Activated T-cell treated with anti-CD3 and anti-CD28 coated beads, Interleukin-2, amount 50 U/mL, for 24 hours (primary cell): ENCODE measurements at places on chromosomes 5 and 9.

- H3K4me3 ChIP-seq, result no peak overlapping the region
- no peak overlapping the region for H3K27ac ChIP-seq
- H3K36me3 ChIP-seq, result no peaks in the 10 kb centered on the region
- H3K27me3 ChIP-seq, result no peaks in the 10 kb centered on the region
- no peaks in the 10 kb centered on the region for H3K4me1 ChIP-seq
Measured at GRCh38 chr9:28212979-28213378, 639.7 kb upstream of the C9orf72 start.

- H3K27ac ChIP-seq, result no peak overlapping the region
- H3K4me3 ChIP-seq, result no peak overlapping the region
- H3K36me3 ChIP-seq, result no peaks in the 10 kb centered on the region
Measured at GRCh38 chr5:173664154-173664526, 47.7 kb upstream of the BOD1 start.

DNA sequence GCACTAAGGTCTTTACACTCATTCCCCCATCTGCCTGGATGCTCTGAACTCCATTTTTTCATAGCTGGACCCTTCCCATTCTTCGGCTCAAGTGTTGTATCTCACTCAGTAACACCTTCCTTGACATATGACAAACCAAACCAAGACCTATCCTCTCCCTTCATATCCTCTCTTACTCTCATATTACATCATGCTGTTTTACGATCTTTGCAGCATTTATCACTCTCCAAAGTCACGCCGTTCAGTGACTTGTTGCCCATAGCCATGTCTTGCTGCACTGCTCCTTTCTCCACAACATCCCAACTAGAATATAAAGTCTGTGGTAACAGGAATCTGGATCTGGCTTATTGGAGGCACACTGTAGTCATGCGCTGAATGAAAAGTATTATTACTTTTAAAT is 923.6 kb upstream of the DMAC1 start:
- no peak overlapping the region for H3K27ac ChIP-seq
- no peak for DNase-seq
- no peaks in the 10 kb centered on the region for H3K36me3 ChIP-seq
- H3K27me3 ChIP-seq, result peaks cover 4% of the 10 kb centered on the region

- no peak overlapping the region for H3K4me3 ChIP-seq
- H3K27me3 ChIP-seq, result peaks cover 14% of the 10 kb centered on the region
- H3K4me1 ChIP-seq, result no peaks in the 10 kb centered on the region
- no peak for DNase-seq
Measured at GRCh38 chr5:82597437-82597836, 319.3 kb upstream of the RPS23 start.

- no peak overlapping the region for H3K27ac ChIP-seq
- no peaks in the 10 kb centered on the region for H3K36me3 ChIP-seq
- no peaks in the 10 kb centered on the region for H3K27me3 ChIP-seq
- no peaks in the 10 kb centered on the region for H3K4me1 ChIP-seq
Measured at GRCh38 chr5:37994729-37995128, 154.9 kb upstream of the GDNF start.

- no peak overlapping the region for H3K27ac ChIP-seq
- H3K36me3 ChIP-seq, result no peaks in the 10 kb centered on the region
- no peaks in the 10 kb centered on the region for H3K27me3 ChIP-seq
- no peak overlapping the region for H3K4me3 ChIP-seq
- no peak for DNase-seq
Measured at GRCh38 chr5:60526336-60526875, 173.6 kb downstream of the DEPDC1B start.

DNA sequence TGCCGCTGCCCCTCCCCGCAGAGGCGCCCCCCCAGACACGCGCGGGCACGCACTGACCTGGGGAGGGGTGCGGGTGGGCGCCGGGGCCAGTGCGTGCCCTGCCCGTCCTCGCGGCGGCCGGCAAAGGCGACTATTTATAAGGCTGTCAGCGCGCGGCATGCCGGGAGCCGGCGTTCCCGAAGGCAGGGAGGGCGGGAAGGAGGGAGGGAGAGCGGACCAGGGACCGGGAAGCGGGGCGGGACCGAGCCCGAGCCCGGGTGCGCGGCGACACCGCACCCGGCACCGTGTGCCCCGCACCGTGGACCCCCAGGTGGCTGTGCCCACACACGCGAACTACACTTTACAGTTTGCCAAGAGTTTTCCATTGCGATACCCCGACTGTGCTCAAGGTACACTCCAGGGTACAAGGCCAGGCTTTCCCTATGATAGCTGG is at the start of gene AK1:
Gene AK1 (minus strand): TSS at position 110 of the 433 bp plus-strand sequence. CDS start 3,058 bp downstream, outside the sequence.
- peaks cover under 1% of the 10 kb centered on the region for H3K36me3 ChIP-seq
- peak within 1 kb of the TSS; percentile 23 for H3K27ac ChIP-seq
- H3K4me3 ChIP-seq, result peak within 1 kb of the TSS; percentile 55
- H3K4me1 ChIP-seq, result peaks cover 10% of the 10 kb centered on the region
- H3K27me3 ChIP-seq, result peaks cover 6% of the 10 kb centered on the region

DNA sequence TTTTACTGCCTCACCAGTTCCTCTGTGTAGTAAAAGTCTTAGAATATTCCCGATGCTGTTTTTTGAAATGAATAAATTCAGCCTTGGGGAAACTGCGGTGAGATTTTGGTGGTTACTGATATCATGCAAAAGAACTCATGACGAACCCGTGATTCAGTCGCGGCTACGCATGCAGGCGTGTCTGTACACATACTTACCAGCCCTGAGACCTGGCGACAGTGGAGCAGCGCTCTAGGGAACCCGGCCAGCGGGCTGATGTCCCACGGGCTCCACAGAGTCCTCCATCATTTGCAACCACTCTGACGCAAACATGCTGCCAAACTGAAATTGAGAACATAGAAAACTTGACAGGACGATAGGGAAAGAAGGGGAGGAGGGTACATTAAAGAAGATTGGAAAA is 315.6 kb upstream of the DAB2 start:
- no peak for DNase-seq
- no peak overlapping the region for H3K4me3 ChIP-seq
- H3K36me3 ChIP-seq, result no peaks in the 10 kb centered on the region

GRCh38 chr9:133754688-133755227 is 16.6 kb upstream of the SARDH start:
- no peaks in the 10 kb centered on the region for H3K36me3 ChIP-seq
- no peak for DNase-seq
- no peak overlapping the region for H3K4me3 ChIP-seq
- peaks cover 48% of the 10 kb centered on the region for H3K27me3 ChIP-seq
- no peak overlapping the region for H3K27ac ChIP-seq

GRCh38 chr5:103919506-103919905 is 356.9 kb upstream of the NUDT12 start:
- H3K27me3 ChIP-seq, result no peaks in the 10 kb centered on the region
- no peaks in the 10 kb centered on the region for H3K4me1 ChIP-seq
- H3K36me3 ChIP-seq, result no peaks in the 10 kb centered on the region
- H3K27ac ChIP-seq, result no peak overlapping the region
- no peak overlapping the region for H3K4me3 ChIP-seq

- H3K4me1 ChIP-seq, result no peaks in the 10 kb centered on the region
- no peaks in the 10 kb centered on the region for H3K36me3 ChIP-seq
Measured at GRCh38 chr9:17004500-17004899, 130.3 kb upstream of the CNTLN start.

- peak overlapping the region; percentile 5 for H3K27ac ChIP-seq
- DNase-seq, result no peak
- H3K27me3 ChIP-seq, result no peaks in the 10 kb centered on the region
- no peaks in the 10 kb centered on the region for H3K36me3 ChIP-seq
- H3K4me1 ChIP-seq, result peaks cover 40% of the 10 kb centered on the region
- H3K4me3 ChIP-seq, result no peak overlapping the region
Measured at GRCh38 chr9:99039505-99040182, 65.3 kb upstream of the TGFBR1 start.

DNA sequence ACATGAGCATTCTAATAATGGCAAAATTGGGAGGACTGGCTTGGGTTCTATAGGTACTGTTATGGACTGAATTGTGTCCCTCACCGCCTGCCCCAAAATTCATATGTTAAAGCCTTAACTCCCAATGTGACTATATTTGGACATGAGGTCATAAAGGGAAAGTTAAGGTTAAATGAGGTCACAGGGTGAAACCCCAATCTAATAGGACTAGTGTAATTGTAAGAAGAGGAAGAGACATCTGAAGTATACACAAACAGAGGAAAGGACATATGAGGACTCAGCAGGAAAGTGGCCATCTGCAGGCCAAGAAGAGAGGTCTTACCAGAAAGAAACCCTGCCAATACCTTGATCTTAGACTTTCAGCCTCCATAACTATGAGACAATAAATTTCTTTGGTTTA is 23.1 kb downstream of the RNF180 start:
- no peak for DNase-seq
- no peaks in the 10 kb centered on the region for H3K36me3 ChIP-seq
- H3K27ac ChIP-seq, result no peak overlapping the region

DNA sequence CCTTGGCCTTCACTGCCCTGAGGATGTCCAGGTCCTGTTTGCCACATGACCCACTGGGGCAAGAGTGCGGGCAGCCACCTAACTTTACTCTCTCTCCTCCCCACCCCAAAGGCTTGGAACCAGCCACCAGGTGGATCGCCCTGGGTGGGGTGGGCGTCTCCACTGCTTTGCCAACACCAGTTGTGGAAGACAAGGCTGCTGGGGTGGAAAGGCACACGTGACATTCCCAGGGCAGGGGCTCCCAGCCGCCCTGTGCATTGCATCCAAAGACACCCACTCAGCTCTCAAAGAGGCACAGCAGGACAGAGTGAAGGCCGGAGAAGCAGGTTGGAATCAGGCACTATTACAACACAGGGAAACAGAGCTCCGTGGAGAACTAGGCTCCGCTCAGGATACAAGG is 162.2 kb downstream of the OLFM1 start:
- H3K4me3 ChIP-seq, result no peak overlapping the region
- H3K27ac ChIP-seq, result no peak overlapping the region
- H3K27me3 ChIP-seq, result peaks cover 28% of the 10 kb centered on the region
- H3K4me1 ChIP-seq, result no peaks in the 10 kb centered on the region

- no peaks in the 10 kb centered on the region for H3K4me1 ChIP-seq
- no peaks in the 10 kb centered on the region for H3K27me3 ChIP-seq
- no peaks in the 10 kb centered on the region for H3K36me3 ChIP-seq
- H3K27ac ChIP-seq, result no peak overlapping the region
Measured at GRCh38 chr5:124134941-124135340, 611.5 kb downstream of the ZNF608 start.

DNA sequence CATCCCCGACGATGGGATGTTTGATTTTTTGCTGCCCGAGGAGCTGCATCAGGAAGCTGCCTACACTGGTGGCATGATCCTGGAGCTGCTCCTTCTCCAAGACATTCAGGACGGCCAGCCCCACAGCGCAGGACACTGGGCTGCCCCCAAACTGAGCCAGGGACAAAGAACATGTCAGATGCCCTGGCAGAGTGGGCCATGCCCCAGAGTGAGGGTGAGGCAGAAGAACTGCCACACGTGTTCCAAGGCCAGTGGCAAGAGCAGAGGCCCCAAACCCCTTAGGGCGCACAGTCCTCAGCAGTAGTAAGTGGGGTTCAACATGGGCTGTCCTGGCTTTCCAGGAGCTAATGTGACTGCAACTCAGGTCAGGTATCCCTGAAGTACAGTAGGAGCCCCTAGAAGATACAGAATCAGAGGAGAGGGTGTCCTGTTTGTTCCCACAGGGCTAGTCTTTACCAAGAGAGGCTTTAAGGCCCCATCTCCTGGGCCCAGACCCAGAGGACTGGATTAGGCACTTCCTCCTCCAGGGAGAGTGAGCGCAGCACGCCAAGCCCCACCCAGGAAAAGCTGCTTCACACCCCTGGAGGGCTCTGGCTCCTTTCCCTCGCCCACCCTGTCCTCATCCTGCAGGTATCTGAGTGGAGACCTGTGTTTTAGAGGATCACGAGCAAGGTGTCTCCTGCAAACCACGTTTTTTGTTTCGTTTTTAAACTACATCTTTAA is 11.1 kb downstream of the HNRNPAB start:
- no peak for DNase-seq
- H3K27me3 ChIP-seq, result no peaks in the 10 kb centered on the region
- H3K36me3 ChIP-seq, result peaks cover 96% of the 10 kb centered on the region
- peak overlapping the region; percentile 94 for H3K27ac ChIP-seq
- H3K4me3 ChIP-seq, result peak overlapping the region; percentile 24

GRCh38 chr5:144352732-144353317 is 182.2 kb downstream of the KCTD16 start:
- H3K27me3 ChIP-seq, result no peaks in the 10 kb centered on the region
- no peak overlapping the region for H3K4me3 ChIP-seq

DNA sequence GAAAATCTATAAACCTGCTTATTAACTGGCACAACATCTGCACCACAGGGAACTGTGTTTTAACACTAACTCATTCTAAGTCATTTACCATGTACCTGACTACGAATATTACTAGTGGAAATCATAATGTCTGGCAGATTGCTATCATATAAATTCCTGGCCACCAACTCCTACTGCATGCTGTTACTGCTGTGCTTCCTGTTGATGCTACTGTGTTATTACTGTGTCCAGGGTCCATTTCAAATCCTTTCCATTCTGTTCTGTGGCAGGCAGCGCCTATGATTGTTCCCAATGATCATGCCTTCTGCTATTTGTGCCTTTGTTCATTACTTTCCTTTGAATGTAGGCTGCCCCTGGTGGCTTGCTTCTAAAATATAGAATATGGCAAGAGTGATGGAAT is 4.7 kb upstream of the ZNF131 start:
- H3K27ac ChIP-seq, result no peak overlapping the region
- peaks cover 19% of the 10 kb centered on the region for H3K4me1 ChIP-seq
- H3K4me3 ChIP-seq, result no peak overlapping the region
- no peaks in the 10 kb centered on the region for H3K36me3 ChIP-seq
- no peak for DNase-seq

GRCh38 chr5:143644727-143645126 is 167.2 kb upstream of the HMHB1 start:
- peaks cover 2% of the 10 kb centered on the region for H3K4me1 ChIP-seq
- no peak overlapping the region for H3K4me3 ChIP-seq
- H3K36me3 ChIP-seq, result no peaks in the 10 kb centered on the region
- H3K27ac ChIP-seq, result no peak overlapping the region

DNA sequence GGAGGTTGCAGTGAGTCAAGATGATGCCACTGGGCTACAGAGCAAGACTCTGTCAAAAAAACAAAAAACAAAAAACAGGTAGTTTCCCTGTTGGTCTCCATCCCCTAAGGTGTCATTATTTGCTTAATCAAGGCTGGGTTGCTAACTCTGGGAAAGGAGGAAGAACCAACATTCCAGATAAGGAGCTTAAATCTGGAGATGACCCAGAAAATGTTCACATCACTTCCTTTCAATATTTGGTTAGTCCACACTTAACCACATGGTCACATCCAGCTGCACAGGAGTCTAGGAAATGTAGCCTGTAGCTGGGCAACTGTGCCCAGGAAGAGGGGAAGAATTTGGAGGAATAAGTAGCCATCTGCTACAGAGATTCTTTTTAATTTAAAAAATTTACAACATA is 25.9 kb upstream of the MEGF9 start:
- no peak for DNase-seq
- no peaks in the 10 kb centered on the region for H3K4me1 ChIP-seq
- H3K36me3 ChIP-seq, result no peaks in the 10 kb centered on the region
- no peak overlapping the region for H3K27ac ChIP-seq
- no peaks in the 10 kb centered on the region for H3K27me3 ChIP-seq
- H3K4me3 ChIP-seq, result no peak overlapping the region

GRCh38 chr9:125428902-125429467 is 167.4 kb downstream of the GAPVD1 start:
- H3K36me3 ChIP-seq, result no peaks in the 10 kb centered on the region
- no peak overlapping the region for H3K27ac ChIP-seq
- no peaks in the 10 kb centered on the region for H3K4me1 ChIP-seq
- DNase-seq, result no peak
- H3K27me3 ChIP-seq, result no peaks in the 10 kb centered on the region
